ENCODE measurements at places on chromosomes 11 and 22.

DNA sequence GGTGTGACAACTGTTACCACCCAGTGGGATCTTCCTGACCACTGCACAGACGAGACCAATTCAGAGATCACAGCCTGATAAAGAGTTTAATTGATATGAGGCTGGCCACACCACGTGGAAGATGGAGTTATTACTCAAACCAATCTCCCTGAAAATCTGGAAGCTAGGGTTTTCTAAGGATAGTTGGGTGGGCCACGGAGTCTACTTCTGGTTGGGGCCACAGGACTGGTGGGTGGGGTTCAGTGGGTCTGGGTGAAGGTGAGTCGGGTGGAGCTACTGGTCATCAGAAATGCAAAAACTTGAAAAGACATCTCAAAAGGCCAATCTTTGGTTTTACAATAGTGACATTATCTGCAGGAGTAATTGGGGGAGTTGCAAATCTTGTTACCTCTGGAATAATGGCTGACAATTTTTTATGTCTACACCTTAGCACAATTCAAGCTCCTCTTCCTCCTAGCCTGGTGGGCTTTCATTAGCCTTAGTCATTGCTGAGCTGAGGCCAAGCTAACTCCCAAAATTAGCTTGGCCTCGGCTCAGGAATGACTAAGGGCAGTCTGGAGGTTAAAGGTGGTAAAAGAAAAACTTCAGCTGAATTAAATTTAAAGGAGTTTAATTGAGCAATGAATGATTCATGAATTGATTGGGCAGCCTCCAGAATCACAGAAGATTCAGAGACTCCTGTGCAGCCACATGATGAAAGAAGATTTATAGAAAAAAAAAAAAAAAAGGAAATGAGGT, 13.1 kb downstream of the C11orf96 start:
- DNase-seq = no peak

- no peak for DNase-seq
These were observed 13.8 kb upstream of the IFITM3 start for GRCh38 chr11:334264-334994.

GRCh38 chr11:70278994-70279393, 8.5 kb downstream of the PPFIA1 start:
- DNase-seq = no peak

DNA sequence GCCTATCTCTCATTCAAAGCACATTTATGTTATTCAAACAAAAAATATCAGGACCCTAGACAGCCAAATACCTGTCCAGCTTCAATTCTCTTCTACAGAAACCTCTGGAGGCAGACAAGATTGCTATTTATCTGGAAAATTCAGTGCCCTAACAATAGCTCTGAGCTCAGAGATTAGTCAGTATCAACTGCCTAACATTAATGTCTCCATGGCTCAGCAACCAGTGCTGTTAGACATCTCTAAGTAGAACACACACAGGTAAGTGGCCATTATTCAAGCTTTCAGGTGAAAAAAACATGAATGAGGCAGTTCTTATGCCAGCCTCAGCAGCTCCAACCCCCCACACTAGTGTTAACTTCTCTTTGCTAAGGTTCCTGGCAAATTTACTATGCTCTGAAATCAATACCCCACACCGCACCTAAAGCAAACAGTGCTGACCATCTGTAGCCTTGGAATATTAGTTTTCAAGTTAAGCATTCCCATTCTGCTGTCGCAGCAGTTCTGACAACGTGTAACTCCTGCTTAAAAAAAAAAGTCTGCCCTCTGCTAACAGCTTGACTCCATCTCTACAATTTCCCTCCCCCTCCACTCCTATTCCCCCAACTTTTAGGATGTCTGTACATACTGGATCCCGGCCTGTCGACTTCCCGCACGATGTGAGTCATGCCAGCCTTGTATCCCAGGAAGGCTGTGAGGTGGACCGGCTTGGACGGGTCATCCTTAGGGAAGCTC, 1.5 kb downstream of the RPL3 start:
- DNase-seq = no peak

DNA sequence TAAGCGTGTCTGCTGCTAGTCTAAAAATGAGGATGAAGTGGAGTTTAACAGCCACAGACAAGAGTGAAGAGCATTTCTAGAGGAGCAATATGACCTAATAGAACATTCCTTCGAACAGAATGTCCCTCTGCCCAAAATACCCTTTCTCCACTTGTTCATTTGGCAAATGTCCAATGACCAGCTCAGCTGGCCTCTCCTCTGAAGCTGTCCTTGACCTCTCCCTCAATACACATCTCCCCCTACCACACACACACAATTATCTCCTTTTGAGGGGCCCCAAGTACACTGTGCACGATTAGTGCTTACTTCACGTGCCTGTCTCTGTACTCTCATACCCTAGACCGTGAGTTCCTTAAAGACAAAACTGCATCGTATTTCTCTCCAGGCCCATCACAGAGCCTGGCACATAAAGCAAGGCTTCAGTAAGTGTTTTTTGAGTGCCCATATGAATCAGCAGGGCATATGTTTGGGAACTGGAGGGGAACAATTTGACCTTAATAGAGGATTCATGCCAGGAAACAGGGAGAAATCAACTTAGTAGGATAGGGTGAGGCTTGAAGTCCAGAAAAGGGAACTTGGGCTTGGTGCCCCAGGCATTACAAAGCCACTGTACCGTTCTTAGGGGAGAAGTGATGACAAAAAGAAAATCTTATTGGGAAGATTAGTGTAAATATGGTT, 18.1 kb upstream of the NCAM1 start:
- no peak for DNase-seq

DNA sequence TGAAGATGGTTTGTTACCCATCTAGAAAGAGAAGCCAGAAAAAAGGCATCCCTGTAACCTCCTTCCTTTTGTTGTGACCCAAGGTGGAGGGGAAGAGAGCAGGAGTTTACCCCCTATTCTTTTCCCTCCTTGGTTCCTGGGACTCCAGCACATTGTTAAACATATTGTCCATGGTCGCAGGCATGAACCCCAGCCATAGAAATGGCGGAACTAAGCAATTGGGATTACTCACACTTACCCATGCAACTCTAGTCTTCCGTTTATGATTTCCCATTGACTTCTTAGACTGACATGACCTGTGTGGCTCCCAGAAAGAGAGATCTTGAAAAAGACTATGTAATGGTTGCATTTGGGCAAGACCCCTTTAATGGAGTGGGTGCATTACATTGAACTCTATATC, 45.4 kb downstream of the OR4C46 start:
- DNase-seq = no peak
